Stimulated activated CD4-positive, alpha-beta T cell treated with anti-CD3 and anti-CD28 coated beads, Interleukin-4, amount 100 ng/mL, for 1 hour (primary cell): ENCODE measurements at places on chromosomes 12 and 14.

GRCh38 chr14:37172024-37172869 is at the start of gene SLC25A21:
Gene SLC25A21, minus strand, starts transcription at chr14:37172606.
- no peak for DNase-seq

GRCh38 chr14:59543873-59544272 is 32.7 kb downstream of the CCDC175 start:
- no peak for DNase-seq

GRCh38 chr12:42070036-42070435 is 74.6 kb downstream of the GXYLT1 start:
- no peak for DNase-seq

GRCh38 chr12:45224311-45224710 is 8.4 kb downstream of the ANO6 start:
- DNase-seq, result no peak

DNA sequence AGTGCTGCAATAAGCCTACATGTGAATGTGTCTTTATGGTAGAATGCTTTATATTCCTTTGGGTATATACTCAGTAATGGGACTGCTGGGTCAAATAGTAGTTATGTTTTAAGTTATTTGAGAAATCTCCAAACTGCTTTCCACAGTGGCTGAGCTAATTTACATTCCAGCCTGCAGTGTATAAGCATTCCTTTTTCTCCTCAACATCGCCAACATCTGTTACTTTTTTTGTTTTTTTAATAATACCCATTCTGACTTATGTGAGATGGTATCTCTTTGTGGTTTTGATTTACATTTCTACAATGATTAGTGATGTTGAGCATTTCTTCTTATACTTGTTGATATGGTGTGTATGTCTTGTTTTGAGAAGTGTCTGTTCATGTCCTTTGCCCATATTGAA is 1186.2 kb downstream of the BCL11B start:
- no peak for DNase-seq

DNA sequence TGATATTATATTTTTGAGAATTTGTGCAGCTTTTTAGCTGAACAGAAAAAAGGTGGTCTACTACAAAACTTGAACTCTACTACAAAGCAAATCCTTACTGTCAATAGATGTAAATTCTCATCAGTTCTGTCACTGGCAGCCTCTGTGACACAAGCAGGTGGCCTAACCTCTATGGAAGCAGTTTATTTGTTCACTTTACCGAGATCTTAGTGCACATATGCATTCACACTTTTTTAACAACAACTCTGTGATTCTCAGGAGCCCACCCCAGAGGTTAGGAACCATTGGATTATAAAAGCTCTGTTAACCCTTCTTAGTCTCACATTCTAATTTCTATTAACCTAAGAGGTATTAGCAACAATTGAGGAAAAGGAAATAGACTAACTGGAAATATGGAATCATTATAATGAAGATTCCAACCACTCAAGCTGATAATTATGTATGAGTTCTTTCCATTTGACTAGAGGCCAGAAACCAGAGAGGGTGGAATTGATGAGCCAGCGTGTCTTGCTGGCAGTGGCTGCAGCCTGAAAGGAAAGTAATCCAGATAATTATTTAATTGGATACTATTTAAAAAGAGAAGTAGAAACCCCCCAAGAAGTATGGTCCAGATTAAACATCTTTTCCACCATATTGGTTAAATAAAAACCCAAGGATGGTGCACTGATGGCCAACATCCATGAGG is 451.1 kb downstream of the TMEM117 start:
- no peak for DNase-seq

GRCh38 chr14:103033681-103034096 is 23.7 kb downstream of the CDC42BPB start:
- DNase-seq, result no peak

- DNase-seq, result no peak
Observed at GRCh38 chr12:132270516-132270915, 58.9 kb downstream of the GALNT9 start.

DNA sequence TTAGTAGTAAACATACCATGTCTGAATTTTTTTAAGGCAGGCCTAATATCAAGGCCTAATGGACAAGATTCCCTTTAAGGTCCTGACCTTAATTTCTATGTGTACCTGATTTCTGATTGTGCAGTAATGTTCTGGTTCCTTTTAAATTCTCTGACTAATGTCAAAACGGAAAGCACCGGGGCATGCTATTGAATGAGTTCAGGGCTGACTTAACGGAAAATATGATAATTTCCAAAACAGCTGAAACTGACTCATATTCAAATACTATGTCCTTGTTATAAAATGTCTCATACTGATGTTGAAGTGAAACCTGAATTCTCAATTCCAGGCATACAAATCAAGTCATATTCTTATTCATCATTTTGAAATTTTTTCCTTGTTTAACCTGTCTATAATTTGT is 6.7 kb downstream of the TAS2R43 start:
- no peak for DNase-seq

DNA sequence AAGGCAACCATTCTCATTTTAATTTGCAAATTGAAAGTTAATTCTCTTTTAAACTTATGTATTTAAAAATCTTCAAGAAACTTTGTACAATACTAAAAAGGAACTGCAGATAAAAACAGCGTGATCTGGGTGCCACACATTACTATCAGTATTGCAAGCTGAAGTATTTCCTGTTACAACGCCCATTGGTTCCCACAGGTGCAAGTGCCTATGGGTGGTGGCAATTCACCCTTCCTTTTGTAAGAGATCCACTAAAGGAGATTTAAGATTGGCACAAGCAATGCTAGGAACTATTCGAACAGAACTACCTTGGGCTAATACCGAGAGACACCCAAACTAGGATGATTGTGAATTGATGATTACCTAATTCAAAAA is 13.2 kb downstream of the TAOK3 start:
- DNase-seq, result no peak

GRCh38 chr12:13538136-13538535 is 341.6 kb downstream of the EMP1 start:
- DNase-seq, result no peak

- DNase-seq, result no peak
Observed at GRCh38 chr12:27623645-27624044, 72.6 kb upstream of the REP15 start.

DNA sequence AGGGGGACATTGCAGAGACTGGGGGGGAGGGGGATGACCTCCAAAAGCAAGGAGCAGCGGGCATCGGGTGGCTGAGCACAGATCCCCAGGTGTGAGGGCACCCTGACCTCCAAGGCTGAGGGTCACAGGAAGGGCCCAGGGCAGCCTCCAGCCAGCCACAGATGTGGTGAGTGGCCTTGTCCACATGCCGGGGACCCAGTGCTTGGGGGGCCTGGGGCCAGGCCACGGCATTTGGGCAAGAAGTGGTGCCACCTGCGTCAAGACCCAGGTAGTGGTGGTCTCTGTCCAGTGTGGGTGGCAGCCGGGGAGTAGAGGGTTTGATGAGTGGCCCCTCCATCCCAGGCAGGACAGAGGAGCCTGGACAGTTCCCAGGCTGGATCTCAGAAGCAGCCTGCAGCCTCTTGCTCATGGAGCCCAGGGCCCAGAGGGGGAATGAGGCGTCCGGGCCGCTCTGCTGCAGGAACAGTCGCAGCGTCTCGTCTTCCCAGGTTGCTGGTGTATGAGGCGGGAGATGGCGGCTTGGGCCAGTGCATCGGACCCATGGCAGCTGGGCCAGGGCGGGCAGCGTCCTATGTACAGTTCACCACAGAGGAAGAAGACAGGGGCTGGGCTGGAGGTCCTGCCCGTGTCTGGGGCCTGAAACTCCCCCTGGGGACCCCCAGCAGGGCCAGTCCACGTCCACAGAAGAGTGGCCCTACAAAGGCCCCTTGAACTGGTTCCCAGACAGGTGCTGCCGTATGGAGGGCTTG is 33.5 kb downstream of the CCNK start:
- no peak for DNase-seq

- no peak for DNase-seq
Observed at GRCh38 chr14:71472356-71473340, 459.6 kb upstream of the RGS6 start.

GRCh38 chr12:71601546-71601945 is 62.1 kb downstream of the ZFC3H1 start:
- DNase-seq, result no peak

DNA sequence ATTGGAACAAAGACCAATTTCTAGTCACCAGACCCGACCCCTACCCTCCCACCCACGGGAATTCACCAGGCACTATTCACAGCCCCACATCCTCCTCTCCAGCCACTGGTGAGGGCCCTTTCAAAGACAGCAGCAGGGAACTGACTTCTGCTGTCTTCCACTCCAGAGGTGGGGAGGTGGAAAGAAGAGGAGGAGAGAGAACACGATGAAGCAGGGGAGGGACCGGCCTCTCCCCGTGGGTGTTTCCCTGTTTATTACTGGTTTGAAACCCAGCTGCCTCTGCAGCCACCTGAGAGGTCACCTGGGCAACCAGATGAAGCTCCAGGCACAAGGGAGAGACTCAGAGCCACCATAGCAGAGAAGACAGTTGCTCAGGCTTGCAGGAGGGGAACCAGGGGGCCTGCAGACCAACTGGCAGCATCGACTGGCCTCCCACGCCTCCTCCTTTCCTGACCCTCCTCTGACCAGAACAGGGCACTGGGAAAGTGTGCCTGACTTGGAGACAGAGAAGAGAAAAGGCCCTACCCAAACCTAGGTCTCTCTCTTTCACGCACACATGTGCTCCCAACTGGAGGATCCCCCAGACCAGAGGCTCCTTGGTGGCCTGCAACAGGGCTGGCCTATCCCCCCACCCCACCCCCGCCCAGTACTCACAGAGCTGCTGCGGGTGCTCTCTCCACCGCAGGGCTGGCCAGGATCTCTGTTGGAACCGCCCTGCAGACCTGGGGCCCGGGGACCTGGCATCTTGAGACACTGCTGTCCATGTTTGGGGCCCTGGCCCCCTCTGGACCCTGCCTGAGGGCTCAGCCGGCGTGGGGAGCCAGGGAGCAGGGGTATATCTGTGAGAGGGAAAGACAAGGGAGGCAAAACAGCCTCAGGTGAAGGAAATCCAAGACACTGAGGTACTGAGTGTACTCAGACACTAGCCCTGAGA is 22.8 kb downstream of the ANO2 start:
- no peak for DNase-seq

DNA sequence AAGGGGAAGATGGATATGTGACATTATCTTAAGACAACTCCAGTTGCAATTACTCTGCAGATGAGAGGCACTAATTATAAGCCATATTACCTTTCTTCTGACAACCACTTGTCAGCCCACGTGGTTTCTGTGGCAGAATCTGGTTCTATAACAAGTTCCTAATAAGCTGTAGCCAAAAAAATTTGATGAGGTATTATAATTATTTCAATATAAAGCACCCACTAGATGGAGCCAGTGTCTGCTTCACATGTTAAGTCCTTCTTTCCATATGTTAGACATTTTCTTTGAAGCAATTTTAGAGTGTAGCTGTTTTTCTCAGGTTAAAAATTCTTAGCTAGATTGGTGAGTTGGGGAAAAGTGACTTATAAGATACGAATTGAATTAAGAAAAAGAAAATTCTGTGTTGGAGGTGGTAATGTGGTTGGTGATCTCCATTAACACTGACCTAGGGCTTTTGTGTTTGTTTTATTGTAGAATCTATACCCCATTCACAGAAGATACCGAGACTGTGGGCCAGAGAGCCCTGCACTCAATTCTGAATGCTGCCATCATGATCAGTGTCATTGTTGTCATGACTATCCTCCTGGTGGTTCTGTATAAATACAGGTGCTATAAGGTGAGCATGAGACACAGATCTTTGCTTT is 36.9 kb downstream of the PSEN1 start:
- DNase-seq, result no peak

- no peak for DNase-seq
Observed at GRCh38 chr12:79296133-79296532, 394.6 kb downstream of the PAWR start.

DNA sequence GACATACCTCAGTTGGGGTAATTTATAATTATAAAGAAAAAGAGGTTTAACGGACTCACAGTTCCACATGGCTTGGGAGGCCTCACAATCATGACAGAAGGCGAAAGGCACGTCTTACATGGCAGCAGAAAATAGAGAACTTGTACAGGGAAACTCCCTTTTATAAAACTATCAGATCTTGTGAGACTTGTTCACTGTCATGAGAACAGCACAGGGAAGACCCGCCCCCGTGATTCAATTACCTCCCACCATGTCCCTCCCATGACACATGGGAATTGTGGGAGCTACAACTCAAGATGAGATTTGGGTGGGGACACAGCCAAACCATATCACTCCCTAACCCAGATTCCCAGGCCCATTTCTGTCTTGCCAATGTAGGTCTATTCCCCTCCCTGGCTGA is 22.1 kb downstream of the MYO1H start:
- DNase-seq, result no peak

- DNase-seq, result no peak
Observed at GRCh38 chr14:24071836-24072430, 571 bp downstream of the CPNE6 start.

- no peak for DNase-seq
Observed at GRCh38 chr14:41913398-41913797, 306.7 kb downstream of the LRFN5 start.

- no peak for DNase-seq
Observed at GRCh38 chr14:104992501-104992900, 6.9 kb downstream of the CLBA1 start.

- DNase-seq, result no peak
Observed at GRCh38 chr12:78420991-78421390, 443.6 kb upstream of the SYT1 start.

GRCh38 chr14:95257521-95257920 is 62.2 kb downstream of the CLMN start:
- DNase-seq, result no peak

DNA sequence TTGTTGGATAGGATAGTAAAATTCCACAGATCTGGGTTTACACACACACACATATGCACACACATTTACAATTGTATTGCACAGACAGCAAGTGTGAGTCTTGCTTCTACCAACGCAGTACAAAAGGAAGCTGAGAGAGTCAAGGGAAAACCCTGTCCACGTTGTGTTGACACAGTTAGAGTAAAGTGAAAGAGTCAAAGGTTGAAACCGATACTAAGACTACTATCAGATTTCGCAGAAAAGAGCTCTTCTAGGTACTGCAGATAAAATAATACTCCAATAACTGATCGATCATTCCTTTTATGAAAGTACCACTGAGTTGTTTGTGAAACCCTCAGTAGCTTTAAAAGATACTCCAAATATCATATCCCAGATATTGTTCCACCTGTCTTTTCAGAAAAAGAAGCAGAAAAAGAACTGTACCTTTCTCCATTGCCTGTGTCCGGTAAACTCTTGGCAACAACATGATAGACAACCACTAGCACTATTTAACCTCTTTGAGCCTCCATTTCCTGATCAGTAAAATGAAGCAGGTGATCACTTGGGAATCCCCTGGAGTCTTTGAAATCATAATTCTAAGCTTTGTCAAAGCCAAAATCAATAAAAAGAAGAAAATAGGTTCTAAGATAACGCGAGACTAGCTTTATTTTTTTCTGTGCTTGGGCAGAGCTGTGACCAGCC is 224.6 kb upstream of the FOXN3 start:
- DNase-seq, result no peak

DNA sequence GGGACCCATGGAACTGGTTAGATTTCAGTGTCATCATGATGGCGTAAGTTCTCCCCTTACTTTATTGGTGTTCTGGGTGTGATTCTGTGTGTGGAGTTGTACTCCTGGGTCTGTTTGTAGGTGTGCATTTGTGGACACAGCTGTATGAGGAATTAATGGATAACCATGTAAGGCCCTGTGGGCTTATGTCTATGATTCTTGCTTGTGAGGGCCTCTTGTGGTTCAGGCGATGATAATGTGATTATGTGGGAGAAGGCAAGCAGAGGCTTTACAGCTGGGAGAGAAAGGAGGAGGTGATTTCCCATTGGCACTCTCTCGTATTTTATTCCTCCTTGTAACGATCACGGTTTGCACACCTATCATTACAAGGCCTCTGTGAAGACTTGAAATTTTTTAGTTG is 96.1 kb downstream of the SCN8A start:
- DNase-seq, result no peak

- no peak for DNase-seq
Observed at GRCh38 chr12:78797196-78797931, 67.2 kb upstream of the SYT1 start.
